ENCODE measurements at places on chromosomes 2 and 18. TPM values are rescaled to one million over a fixed set of nuclear protein-coding genes. Genes with fewer than 3 reads are reported as not detected.

DNA sequence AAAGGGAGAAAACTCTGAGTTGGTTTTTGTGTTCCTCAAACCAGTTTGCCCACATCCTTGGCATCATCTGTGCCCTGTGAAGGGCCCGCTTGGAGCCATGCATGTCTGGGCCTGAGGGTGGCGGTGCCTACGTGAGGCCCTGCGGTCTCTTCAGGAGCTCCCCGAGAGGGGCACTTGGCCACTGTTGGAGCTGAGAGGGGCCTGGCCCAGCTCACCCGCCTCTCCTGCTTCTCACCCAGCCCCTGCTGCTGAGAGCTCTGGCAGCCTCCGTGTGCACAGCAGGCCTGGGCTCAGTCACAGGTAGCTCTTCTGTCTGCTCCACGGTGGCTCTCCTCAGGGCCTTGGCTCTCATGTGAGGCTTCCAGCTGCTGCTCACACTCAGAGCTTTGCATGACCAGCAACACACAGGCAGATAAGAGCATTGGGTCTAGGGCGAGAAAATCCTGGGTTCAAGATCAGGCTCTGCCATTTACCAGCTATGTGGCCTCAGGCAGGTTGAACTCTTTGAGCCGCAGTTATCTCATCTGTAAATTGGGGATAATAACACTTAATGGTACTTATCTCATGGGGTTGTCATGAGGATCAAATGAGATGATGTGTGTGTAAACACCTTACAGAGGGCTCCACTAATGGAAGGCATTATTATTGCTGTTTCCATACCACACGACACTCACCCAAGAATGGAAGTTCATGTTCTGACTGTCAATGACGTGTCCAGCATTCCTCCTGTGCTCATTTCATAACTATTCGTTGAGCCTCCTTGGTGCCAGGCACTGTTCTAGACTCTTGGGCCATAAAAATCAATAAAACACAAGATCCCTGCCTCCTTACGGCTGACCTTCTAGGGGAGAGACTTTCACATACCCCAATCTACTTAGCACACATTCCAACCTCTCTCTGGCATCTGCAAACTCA is 41.6 kb upstream of the PLB1 start:
- H3K4me1 ChIP-seq = peaks cover 7% of the 10 kb centered on the region
- no peak for DNase-seq
- H3K27ac ChIP-seq = no peak overlapping the region
- no peaks in the 10 kb centered on the region for H3K27me3 ChIP-seq
- no peak overlapping the region for H3K4me3 ChIP-seq

- H3K4me1 ChIP-seq = peaks cover 91% of the 10 kb centered on the region
- no peak overlapping the region for H3K27ac ChIP-seq
- no peaks in the 10 kb centered on the region for H3K36me3 ChIP-seq
- DNase-seq = no peak
- no peaks in the 10 kb centered on the region for H3K27me3 ChIP-seq
Measured at GRCh38 chr2:20346565-20347381, 3.9 kb downstream of the PUM2 start.

The EML6 gene
- 0.77 TPM for total RNA-seq

The ANKRD62 gene
- total RNA-seq = not detected

GRCh38 chr2:239608723-239609122 is 207.9 kb upstream of the HDAC4 start:
- DNase-seq = no peak
- H3K4me1 ChIP-seq = no peaks in the 10 kb centered on the region
- peaks cover 75% of the 10 kb centered on the region for H3K27me3 ChIP-seq
- H3K4me3 ChIP-seq = no peak overlapping the region
- H3K36me3 ChIP-seq = no peaks in the 10 kb centered on the region
